ENCODE measurements at places on chromosomes 1 and 21. TPM values are rescaled to one million over a fixed set of nuclear protein-coding genes. Genes with fewer than 3 reads are reported as not detected.

Gene SPSB1
- total RNA-seq = 52.5 TPM

Gene CRYAA
- total RNA-seq = not detected

Gene KRTAP10-7
- total RNA-seq = not detected

Gene CD1B
- not detected for total RNA-seq

Gene PADI4
- total RNA-seq = not detected

Gene GABPA
- 35.3 TPM for total RNA-seq

Gene DNM3
- 5.1 TPM for total RNA-seq

Gene SLAMF9
- not detected for total RNA-seq

Gene FMOD
- 79.6 TPM for total RNA-seq

Gene CCDC17
- 4.5 TPM for total RNA-seq

Gene GSTM4
- 21.9 TPM for total RNA-seq

Gene FAM72A
- 0.98 TPM for total RNA-seq

Gene NEK2
- not detected for total RNA-seq

Gene TRAF5
- total RNA-seq = 10.9 TPM

Gene LRRIQ3
- total RNA-seq = 1.8 TPM

Gene CBR3
- total RNA-seq = 22.1 TPM

Gene OLIG2
- not detected for total RNA-seq

Gene SELP
- 5.4 TPM for total RNA-seq

Gene LCE3E
- not detected for total RNA-seq
